EH (cell line): ENCODE measurements at places on chromosomes 11 and 22.

DNA sequence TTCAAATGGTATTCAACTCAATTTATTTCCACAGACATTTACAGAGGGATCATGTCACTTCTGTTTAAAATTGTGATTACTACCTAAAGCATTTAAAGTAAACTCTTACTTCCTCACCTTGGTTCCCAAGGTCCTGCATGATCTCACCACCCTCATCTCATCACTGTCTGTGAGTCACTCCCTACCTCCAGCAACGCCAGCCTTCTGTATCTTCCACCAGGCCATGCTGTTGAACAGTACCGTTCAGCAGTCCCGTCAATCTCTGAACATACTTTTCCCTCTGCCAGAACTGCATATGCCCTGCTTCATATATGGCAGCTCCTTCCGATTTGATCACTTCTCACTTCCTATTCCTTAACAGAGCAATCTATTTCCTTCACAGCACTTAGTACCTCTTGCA, 2.0 kb downstream of the FBXO3 start:
- DNase-seq = no peak

GRCh38 chr11:79025622-79026021, 415.2 kb downstream of the TENM4 start:
- no peak for DNase-seq

- DNase-seq = peak; percentile 97
Measured at GRCh38 chr11:66891851-66892660, 35.2 kb downstream of the LRFN4 start.

DNA sequence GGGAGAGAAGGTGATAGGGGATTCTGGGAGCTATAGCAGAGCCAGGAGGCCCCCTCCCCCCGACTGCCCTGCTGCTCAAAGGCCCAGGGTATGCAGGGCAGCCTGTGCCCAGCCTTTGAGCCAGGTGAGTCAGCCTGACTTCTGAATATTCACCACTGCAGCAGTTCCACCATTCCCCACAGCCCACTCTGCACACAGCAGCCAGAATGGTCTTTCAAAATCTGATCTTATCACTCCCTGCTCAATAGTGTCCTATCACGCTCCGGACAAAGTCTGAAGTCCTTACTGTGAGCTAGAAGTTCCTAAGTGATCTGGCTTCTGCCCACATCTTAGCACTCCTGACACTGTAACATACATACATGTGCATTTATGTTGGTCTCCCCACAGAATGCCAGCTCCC, 111.7 kb downstream of the BUD13 start:
- no peak for DNase-seq

- DNase-seq = no peak
Measured at GRCh38 chr11:24082860-24083259, 414.0 kb upstream of the LUZP2 start.

DNA sequence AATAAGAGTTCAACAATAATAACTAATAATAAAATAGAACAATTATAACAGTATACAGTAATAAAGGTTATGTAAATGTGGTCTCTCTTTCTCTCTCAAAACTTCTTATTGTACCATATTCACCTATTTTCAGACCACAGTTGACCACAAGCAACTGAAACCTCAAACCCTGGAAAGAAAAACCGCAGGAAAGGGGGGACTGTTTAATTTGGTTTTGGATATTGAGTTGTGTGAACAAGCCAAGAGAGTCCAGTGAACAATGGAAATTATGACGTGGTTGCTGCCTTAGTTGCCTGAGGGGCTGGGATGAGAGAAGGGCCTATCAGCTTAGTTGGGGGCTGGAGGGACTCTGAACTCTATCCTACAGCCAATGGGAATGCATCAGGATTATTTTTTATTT, 178.7 kb upstream of the POU2AF2 start:
- DNase-seq = no peak

GRCh38 chr22:47561115-47561675, 798.7 kb downstream of the TBC1D22A start:
- no peak for DNase-seq

GRCh38 chr22:37647928-37648327, 8.5 kb downstream of the SH3BP1 start:
- DNase-seq = no peak

DNA sequence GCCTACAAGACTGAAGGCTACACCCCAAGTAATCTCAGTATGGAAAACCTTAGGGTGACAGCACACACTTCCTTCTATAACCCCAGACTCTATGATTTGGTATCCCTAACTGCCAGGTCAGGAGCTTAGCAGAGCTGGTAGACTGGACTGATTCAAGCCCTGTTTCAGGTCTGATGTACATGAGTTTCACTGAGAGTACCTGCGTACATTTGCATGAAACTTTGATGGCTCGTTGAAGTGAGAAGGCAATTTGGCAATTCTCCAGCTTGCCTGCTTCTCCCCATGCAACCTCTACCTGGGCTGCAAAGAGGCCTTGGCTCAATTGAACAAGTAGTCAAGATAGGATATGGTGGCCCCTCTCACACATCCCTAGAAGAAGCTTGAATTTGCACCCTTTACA, 10.2 kb downstream of the FIBIN start:
- no peak for DNase-seq

GRCh38 chr22:39839204-39839603, 54.4 kb downstream of the ENTHD1 start:
- DNase-seq = no peak

GRCh38 chr11:13090228-13090708, 81.2 kb downstream of the RASSF10 start:
- no peak for DNase-seq

- DNase-seq = no peak
Measured at GRCh38 chr22:27647540-27647939, 154.0 kb downstream of the MN1 start.

GRCh38 chr22:19110646-19111045, 11.6 kb downstream of the DGCR2 start:
- DNase-seq = no peak

- DNase-seq = peak; percentile 52
Measured at GRCh38 chr11:111570796-111571195, 30.3 kb downstream of the LAYN start.

- DNase-seq = no peak
Measured at GRCh38 chr11:67256477-67257135, 9.7 kb upstream of the GRK2 start.

DNA sequence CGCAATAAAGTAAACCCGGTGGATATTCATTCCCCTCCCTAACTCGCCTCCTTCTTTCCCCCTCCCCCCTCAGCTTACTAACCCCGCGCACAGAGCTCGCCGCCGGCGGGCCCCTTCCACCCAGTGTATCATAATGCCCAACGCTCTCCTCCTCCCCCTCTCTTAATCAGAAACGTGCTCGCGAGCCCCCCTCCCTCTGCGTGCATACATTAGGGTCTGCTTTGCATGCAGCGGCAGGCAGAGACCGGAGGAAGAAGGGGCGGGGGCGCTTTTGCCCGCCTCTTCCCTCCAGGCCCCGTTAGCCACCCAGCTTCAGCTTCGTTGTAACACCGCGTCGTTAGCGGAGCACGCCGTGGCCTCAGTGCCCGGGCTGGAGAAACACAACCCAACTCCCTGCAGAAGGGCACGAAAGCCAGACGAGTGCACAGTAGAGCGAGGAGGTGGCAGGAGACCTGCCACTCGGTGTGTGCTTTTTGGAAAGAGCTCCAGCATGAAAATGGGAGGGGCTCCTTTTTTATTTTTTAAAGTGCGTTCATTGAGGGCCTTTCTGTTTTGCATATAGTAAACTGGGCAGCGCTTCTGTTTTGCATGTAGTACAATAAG, 901 bp upstream of the KMT2A start:
- DNase-seq = peak; percentile 52
